NCI-H345 (cell line): ENCODE measurements at places on chromosomes 16 and 17.
A peak's percentile ranks its signal among the peaks of the same experiment; 100 is the strongest.

GRCh38 chr17:50475362-50475761 is 3.3 kb upstream of the RSAD1 start:
- no peak for DNase-seq

GRCh38 chr17:37283414-37283961 is 92.3 kb upstream of the C17orf78 start:
- no peak for DNase-seq

DNA sequence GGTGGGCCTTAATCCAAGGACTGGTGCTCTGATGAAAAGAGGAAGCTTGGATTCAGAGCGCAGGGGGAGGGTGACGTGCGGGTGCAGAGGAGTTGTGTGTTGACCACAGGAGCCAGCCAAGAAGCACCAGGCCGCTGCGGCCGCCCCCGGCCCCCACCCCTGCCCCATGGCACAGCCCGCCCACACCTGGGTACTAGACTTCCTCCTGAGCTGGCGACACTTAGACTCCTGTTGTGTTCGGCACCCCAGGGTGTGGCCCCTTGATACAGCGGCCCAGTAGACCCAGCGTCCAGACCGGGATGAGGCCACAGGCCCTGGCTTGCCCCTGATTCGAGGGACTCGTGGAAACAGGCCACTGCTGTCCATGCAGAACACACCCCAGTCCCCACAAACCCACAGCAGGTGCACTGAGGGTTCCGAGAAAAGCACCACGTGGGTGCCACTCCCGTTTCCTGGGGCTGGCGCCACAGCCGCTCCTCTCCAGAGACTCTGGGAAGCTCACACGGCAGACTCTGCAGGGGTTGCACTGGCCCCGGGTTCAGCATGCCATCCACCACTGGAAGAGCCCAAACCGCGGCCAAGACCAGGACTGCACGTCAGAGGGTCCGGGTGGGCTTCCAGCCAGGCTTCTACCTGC is 5.7 kb upstream of the SNAI3 start:
- no peak for DNase-seq

GRCh38 chr17:4796552-4796920 is 572 bp downstream of the PSMB6 start:
- peak; percentile 6 for DNase-seq

- peak; percentile 48 for DNase-seq
These were observed 42.3 kb upstream of the NKD1 start for GRCh38 chr16:50505714-50506542.

- DNase-seq: no peak
These were observed 181.5 kb upstream of the GSE1 start for GRCh38 chr16:85431431-85432124.

GRCh38 chr17:27157297-27157696 is 136.6 kb upstream of the WSB1 start:
- DNase-seq: no peak

DNA sequence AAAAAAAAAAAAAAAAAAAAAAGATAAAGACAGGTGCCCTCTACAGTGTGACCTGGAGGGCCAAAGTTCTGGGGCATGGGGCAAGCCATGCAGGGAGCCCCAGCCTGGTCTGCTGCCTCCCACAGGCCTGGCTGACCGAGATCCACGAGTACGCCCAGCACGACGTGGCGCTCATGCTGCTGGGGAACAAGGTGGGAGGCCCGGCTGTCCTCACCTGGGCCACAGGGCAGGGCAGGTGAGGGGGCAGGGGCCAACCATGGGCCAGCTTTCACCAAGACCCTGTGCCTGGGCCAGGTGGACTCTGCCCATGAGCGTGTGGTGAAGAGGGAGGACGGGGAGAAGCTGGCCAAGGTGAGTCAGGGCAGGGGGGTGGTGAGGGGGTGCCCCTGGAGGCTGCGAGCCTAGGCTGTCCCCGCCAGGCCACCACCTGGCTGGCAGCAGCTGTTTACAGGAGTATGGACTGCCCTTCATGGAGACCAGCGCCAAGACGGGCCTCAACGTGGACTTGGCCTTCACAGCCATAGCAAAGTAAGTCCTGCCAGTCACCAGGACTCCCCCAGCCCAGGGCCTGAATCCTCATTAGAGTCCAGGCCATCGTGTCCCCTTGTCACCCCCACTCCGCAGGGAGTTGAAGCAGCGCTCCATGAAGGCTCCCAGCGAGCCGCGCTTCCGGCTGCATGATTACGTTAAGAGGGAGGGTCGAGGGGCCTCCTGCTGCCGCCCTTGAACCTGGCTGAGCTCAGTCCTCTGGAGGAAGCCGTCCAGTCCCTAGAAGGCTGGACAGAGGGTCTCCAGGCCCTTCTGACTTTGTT is 2.7 kb upstream of the TRAF7 start:
- DNase-seq: peak; percentile 36

GRCh38 chr17:5299383-5299782 is 17.3 kb downstream of the RABEP1 start:
- no peak for DNase-seq

GRCh38 chr16:29862383-29862883 is 593 bp downstream of the CDIPT start:
- peak; percentile 22 for DNase-seq

DNA sequence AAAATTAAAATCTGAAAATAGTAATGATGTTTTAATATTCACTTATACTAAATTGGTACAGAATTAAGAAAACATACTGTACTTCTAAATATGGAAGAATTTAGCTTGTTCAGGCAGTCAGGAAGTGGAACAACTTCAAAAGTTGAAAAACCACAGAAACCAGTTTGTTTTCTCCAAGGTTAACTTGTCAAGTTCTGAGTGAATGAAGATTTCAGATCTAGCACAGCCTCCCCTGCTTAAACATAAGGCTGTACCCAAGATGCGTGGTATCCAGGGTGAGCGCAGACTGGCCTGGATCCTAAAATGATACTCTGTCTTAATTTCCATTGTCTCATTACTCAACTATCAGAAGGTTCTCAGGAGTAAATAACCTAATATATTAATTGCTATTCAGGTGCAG is 730.7 kb upstream of the KIF2B start:
- no peak for DNase-seq

- no peak for DNase-seq
These were observed 224.9 kb downstream of the PRKCA start for GRCh38 chr17:66527335-66527734.

DNA sequence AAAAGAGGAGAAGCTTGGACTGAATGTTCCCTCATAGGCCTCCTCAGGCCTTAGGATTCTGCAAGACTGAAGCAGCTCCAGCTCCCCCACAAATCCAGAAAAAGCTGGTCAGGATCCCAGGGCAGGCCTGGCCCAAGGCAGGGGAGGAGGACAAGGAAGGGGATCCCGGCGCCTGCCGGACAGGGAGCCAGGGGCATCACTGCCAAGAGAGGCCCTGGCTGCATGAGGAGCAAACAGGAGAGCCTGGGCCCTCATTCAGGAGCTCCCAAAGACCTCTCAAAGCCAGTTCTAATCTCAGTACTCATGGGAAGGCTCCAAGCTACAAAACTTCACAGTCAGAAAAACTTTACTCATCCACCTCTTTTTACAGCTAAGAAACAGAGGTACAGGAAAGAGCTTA is 67.3 kb downstream of the ZNF423 start:
- no peak for DNase-seq

GRCh38 chr16:59469266-59469665 is 735.1 kb upstream of the GOT2 start:
- DNase-seq: no peak

GRCh38 chr17:65259696-65260485 is 122.7 kb downstream of the RGS9 start:
- DNase-seq: no peak

DNA sequence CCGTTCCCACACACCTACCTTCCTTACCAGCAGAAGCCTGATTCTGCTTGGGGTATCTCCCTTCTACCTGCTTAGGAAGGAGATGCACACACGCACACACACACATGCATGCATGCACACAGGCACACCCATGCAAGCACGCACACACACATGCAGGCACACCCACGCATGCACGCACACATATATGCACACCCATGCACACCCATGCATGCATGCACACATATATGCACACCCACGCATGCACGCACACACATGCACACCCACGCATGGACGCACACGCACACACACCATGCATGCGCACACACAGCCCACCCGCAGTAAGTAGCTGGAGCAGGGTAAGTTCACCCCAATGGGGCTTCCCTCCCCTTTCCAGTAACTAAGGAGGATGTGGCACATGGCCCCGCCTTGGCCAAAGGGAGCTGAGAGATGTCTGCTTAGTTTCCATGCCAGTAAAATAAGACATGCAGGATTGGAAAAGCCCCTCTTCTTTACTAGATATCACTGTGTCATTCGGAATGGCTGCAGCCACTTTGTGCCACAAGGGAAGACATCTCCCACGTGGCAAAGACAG is 33.7 kb downstream of the ADCY9 start:
- no peak for DNase-seq

DNA sequence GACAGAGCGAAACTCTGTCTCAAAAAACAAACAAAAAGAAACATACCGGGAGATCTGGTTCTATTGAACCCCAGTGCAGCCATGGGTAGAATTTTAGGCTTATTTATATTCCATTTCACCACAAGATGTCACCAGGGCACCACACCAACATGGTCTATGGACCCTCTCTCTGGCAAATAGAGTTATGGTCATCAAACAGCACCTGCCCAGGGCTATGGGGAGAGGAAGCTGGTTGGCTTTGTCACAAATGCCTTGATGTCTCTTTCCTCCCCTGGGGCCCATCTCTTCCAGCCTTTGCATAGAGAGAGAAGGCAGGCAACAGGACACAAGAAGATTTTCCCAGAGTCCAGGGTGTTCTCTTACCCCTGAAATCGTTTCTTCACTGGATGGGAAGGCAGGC is 128.4 kb downstream of the WWOX start:
- DNase-seq: peak; percentile 14

DNA sequence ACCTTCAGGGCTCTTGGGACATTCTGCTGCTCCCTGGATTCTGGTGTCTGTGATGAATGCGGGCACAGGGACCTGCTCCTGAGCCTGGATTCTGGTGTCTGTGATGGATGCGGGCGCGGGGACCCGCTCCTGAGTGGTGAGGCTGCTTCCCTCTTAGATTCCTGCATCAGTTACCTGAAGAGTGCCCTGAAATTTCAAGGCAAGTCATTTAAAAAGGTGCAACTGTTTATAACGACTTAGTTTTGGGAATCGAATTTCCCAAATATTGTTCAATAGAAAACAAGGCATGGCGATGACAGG is 7.0 kb downstream of the TMEM204 start:
- DNase-seq: no peak

DNA sequence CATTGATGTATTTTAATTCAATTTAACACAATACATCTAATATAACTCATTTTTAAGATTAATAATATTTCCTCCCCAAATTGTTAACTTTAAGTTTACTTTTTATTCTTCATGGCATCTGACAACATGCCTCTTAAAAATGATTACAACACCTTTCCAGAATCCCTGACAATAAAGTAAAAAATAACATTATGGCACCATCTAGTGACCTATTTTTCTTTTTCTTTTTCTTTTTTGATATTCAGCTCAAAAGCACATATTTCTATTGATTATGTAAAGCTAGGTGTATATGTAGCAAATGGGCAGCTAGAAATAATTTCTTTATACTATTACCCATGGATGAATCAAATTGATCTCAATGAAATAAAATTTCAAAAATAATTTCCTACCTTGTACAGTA is 834.3 kb upstream of the CDH8 start:
- no peak for DNase-seq

- no peak for DNase-seq
These were observed 561 bp downstream of the AXIN1 start for GRCh38 chr16:351804-352520.

GRCh38 chr17:64216000-64216337 is 47.1 kb downstream of the TEX2 start:
- no peak for DNase-seq

DNA sequence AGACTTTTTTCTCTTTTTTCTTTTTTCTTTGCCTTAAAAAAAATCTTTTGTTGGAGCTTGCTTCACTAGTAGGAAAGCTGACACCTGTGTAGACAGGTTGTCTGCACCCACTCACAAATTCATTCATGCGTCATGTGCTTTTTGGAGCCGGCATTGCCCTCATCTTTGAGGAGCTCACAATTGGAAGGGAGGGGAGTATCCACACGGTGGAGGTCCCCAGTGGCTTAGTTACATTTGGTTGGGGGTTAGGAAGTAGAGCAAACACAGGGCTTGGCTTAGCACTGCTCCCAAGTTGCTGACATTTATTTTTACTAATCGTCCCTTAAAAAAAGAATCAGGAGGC is 18.7 kb upstream of the MEIOB start:
- DNase-seq: peak; percentile 93

- DNase-seq: no peak
These were observed 60.4 kb upstream of the MMP2 start for GRCh38 chr16:55418586-55418985.

- DNase-seq: no peak
These were observed 36.8 kb downstream of the CPD start for GRCh38 chr17:30415491-30415890.

- DNase-seq: no peak
These were observed 104.5 kb downstream of the CPPED1 start for GRCh38 chr16:12699161-12699560.
